ENCODE measurements at places on chromosomes 11 and 22.

DNA sequence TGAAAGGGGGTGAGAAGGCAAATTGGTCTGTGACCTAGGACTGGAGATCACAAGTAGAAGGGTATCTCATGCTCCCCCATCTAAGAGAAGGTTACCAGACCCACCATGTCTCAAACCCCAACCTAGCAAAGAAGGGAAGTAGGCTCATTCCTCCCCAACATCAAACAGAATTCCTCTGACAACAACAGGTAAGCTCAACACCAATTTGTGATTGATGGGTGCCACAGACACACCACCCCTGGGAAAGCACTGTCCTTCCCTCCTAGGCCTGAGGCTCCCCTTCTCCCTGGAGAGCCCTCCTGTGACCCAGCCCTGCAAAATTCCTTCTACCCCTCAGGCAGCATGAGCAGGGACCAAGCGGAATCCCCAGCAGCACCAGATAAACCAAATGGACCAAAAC is 154.3 kb downstream of the BUD13 start:
- DNase-seq = no peak

GRCh38 chr22:25697181-25697664 is 44.8 kb upstream of the MYO18B start:
- no peak for DNase-seq

DNA sequence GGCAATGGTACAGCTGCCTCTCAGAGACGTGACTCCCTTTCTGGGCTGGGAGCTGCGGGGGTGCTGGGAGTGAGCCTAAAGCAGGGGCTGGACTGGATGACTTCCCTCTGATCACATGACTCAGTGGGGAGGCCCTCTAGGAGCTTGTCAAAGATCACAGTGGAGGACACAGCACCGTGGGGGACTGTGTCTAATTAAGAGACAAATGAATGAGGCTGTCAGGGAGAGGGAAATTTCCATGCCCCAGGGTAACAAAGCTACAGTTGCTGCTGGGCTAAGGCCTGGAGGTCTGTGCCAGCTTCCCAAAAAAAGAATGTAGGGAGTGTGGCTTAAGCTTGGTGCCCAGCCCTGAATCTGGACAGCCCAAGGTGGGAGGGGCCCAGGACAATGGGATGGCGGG is 262.8 kb upstream of the PLET1 start:
- no peak for DNase-seq

GRCh38 chr22:28129319-28129962 is 210.4 kb upstream of the PITPNB start:
- no peak for DNase-seq

DNA sequence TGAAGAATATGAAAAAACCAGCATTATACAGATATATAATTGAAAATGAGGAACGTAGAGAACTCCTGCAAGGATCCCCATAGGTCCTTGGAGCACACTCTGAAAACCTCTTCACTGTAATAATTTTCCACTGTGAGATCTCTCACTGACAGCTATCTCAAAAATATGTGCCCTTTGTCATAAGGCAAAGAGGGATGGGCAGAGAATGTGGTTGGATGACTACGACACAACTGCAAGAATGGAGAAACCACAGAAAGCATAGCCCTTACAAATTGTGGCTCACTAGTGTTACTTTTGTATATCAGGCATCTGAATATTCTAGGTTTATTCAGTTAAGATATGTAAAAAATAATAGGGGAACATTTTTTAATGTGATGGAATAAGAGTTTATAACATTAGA is 7.9 kb upstream of the CTSC start:
- DNase-seq = no peak

GRCh38 chr11:128757886-128758612 is 64.2 kb downstream of the FLI1 start:
- DNase-seq = no peak

All from stimulated activated CD4-positive, alpha-beta T cell treated with anti-CD3 and anti-CD28 coated beads, Interleukin-2, amount 100 ng/mL, for 4 hours (primary cell).